AML-193 (cell line): ENCODE measurements at places on chromosomes 3 and 15.

GRCh38 chr3:119702530-119703527 is at the start of gene CFAP91:
Gene CFAP91 (plus strand): TSS chr3:119703022. CDS start chr3:119703099, 77 bp downstream.
- DNase-seq = no peak

- no peak for DNase-seq
Observed at GRCh38 chr3:126512916-126513650, 4.5 kb downstream of the UROC1 start.

- DNase-seq = peak; percentile 40
Observed at GRCh38 chr3:178385280-178385952, 150.8 kb upstream of the KCNMB2 start.

GRCh38 chr15:50146632-50147031 is 27.6 kb upstream of the ATP8B4 start:
- no peak for DNase-seq

- DNase-seq = no peak
Observed at GRCh38 chr3:184239708-184240107, 9.1 kb downstream of the ALG3 start.

- no peak for DNase-seq
Observed at GRCh38 chr15:87747087-87747486, 509.5 kb downstream of the NTRK3 start.

- peak; percentile 87 for DNase-seq
Observed at GRCh38 chr3:105369500-105370371, 3.0 kb downstream of the ALCAM start.

GRCh38 chr15:83270176-83270575 is 14.3 kb downstream of the BNC1 start:
- no peak for DNase-seq

- DNase-seq = no peak
Observed at GRCh38 chr15:59154243-59154642, 49.3 kb downstream of the CCNB2 start.

DNA sequence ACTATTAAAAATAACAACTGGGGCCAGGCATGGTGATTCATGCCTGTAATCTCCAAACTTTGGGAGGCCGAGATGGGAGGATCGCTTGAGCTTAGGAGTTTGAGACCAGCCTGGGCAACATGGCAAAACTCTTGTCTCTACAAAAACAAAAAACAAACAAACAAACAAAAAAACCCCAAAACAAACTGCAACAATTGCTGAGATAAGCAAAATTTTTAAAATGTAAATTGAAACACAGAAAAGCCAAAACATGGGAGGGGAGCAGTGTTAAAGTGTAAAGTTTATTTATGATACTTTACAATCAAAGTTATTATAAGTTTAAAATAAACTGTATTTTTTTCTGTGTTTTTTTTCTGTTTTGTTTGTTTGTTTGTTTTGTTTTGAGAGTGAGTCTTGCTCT is 207.7 kb downstream of the PCCB start:
- no peak for DNase-seq

DNA sequence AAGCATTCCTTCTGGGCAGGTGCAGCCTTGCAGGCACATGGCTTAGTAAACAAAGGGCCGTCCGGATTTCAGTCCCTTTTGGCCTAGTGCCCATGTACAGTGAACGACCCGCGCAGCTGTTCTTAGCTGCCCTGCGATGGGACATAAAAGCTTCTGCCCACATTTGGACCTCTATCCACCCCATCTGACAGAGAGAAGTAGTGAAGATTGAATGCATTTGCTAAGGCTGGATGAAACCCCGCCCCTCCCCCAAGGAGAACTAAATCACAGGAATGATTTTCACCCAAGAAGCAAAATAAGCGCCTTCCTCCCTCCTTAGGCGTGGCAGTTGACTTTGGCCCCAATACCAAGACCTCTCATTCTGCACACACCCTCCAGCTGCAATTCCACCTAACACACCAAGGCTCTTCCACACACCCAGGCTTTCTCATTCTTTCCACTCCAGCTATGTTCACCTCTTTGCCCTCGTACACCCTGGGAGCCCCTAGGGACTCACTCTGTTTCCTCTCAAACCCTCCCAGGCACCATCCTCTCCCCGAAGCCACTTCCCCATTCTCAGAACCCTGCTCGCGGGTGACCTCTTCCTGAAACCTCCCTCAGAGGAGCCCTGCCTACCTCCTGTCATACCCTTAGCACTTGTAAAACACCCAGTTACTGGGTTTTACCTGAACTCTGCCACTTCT is 14.1 kb upstream of the HRH1 start:
- DNase-seq = peak; percentile 95

- DNase-seq = no peak
Observed at GRCh38 chr3:38964646-38965045, 87.1 kb downstream of the SCN11A start.

DNA sequence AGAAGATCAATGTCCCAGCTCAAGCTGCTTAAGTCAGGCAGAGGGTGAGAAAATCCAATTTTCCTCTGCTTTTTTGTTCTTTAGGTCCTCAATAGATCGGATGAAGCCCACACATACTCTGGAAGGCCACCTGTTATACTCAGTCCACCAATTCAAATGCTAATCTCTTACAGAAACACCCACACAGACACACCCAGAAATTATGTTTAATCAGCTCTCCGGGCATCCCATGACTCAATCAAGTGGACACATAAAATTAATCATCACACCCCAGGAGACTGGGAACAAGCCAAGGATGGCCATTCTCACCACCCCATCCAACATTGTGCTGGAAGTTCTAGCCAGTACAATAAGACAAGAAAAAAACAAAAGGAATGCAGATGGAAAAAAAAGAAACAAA is 67.8 kb upstream of the SLC24A5 start:
- no peak for DNase-seq

- DNase-seq = no peak
Observed at GRCh38 chr3:13111173-13111872, 38.1 kb upstream of the IQSEC1 start.

- DNase-seq = no peak
Observed at GRCh38 chr3:183527428-183528379, 27.8 kb downstream of the KLHL6 start.

DNA sequence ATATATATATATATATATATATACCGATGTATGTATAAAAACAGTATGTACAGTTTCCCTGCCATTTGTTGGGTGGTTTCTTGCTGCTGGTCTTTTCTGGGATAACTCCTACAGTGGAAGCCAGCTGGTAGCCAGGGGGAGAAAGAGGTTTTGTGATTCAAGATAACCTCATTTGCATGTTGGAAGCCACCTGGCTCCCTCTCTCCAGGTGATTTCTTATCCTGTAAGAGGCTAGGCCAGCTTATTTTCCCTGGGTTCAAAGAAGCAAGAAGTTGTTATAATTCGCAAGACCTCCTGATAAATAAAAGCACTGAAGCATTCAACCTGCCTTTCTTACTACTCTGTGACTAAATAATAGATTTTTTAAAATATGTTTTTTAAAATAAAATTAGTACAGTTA is 443.3 kb downstream of the VGLL3 start:
- DNase-seq = no peak

DNA sequence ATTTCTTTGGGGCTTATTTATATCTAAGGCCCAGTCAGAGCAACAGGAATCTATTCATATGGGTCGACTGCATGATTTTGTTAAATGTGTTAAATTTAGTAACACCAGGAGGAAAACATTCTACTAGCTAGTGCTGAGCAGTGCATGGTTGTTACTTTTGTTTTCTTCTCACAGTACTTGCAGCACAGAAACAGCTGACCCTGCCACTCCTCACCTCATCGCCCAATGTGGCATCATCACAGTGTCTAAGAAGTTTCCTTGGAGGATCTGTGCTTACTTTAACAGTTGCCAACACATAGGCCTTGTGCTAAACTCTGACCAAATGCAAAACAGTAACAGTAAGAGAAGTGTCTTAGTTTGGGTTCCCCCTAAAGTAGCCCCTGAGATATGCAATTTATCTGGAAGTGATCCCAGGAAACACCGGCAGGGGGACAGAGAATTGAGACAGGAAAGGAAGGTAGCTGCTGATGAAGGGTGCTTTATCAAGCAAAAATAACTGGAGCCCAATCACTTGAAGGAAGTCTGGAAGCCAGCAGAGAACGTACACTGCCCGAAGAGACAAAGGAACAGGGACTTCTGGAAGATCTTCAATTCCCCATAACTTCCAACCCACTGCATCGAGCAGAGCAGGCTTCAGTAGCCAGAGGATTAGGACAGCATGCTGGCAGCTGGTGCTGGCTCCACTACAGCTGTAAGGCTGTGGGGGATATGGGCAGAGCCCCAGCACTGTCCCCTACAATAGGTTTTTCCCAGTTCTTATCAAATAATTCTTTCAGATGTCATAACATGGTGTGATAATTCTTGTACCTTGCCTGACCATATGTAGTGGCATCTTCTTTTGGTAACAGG is 36.0 kb upstream of the ULK4 start:
- DNase-seq = no peak

DNA sequence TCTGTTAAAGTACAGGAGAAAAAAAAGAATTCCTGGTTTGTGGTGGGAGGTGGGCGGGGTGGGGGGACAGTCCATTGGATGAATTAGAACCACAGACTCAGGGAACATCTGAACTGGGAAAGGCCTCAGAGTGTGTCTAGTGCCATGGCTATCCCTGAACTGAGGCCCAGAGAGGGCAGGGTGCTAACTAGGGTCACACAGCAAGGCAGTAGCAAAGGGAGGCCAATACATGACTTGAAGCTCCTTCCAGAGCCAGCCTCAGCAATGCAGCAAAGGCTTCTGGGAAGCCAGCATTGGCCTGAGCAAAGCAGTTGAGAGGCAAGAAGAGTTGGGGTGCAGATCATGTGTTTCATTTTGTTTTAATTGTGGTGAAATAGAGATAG is 85.4 kb downstream of the SMAD6 start:
- no peak for DNase-seq

- no peak for DNase-seq
Observed at GRCh38 chr3:186075489-186075888, 33.4 kb downstream of the ETV5 start.

- no peak for DNase-seq
Observed at GRCh38 chr3:44930911-44931310, 45.1 kb downstream of the ZDHHC3 start.

DNA sequence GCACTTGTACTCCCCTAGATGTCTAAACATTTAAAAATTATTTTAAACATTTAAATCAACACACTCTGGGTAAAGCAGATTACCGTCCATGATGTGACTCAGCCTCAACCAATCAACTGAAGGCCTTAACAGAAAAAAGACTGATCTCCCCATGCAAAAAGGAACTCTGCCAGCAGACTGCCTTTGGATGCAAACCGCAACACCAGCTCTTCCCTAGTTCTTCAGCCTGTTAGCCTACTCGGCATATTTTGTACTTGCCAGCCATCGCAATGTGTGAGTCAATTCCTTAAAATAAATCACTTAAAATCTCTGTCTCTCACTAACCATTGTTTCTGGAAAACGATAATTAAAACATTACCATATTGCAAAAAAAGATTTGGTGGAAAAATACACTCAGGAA is 375.9 kb downstream of the RSL24D1 start:
- no peak for DNase-seq

DNA sequence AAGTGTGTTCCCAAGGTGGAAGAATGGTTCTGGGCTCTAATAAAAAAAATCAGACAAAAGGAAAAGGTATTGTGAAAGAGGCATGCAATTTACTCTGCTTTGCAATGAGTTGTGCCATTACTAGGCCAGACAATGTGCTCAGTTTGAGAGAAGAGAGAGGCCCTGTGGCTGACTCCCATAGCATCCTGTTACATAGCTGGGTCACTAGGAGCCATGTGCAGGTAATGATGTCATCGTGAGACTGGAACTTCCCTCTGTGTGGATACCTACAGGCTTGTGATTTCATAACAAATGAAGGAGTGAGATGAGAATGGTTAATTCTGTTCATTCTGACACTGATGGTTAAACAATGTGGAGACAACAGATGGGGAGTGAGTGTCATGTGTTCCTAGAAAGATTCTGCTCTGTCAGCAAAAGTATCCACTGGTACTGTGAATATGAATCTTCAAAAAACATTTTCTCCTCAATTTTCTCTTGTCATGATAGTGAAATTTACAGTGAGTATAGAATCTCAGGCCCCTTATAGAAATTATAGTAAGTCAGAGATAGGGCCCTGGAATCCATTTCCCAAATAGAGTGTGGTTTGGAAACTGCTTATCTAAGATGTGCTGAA is 648.7 kb upstream of the DPPA4 start:
- DNase-seq = no peak

- no peak for DNase-seq
Observed at GRCh38 chr3:39106851-39107387, 508 bp downstream of the GORASP1 start.

GRCh38 chr15:62697636-62698035 is 344.9 kb upstream of the TPM1 start:
- DNase-seq = no peak

- no peak for DNase-seq
Observed at GRCh38 chr15:100169615-100170290, 172.0 kb downstream of the ADAMTS17 start.

- no peak for DNase-seq
Observed at GRCh38 chr3:59514865-59515482, 465.1 kb upstream of the CFAP20DC start.

- DNase-seq = no peak
Observed at GRCh38 chr3:106088304-106088703, 219.5 kb upstream of the CBLB start.

GRCh38 chr3:195760345-195761122 is 39.8 kb downstream of the MUC20 start:
- DNase-seq = no peak

- no peak for DNase-seq
Observed at GRCh38 chr15:69086427-69087204, 72.1 kb downstream of the NOX5 start.

- no peak for DNase-seq
Observed at GRCh38 chr15:46317029-46317428, 682.2 kb downstream of the SQOR start.

DNA sequence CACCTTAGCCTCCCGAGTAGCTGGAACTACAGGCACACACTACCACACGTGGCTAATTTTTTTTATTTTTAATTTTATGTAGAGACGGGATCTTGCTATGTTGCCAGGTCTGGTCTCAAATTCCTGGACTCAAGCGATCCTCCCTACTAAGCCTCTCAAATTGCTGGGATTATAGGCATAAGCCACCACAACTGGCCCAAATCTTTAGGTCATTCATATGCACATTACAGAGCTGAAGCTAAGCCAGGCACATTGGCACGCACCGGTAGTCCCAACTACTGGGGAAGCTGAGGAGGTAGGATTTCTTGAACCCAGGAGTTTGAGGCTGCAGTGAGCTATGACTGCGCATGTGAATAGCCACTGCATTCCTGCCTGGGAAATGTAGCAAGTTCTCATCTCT is 265.9 kb downstream of the ZMAT3 start:
- DNase-seq = no peak

- no peak for DNase-seq
Observed at GRCh38 chr3:156317462-156318074, 197.2 kb downstream of the KCNAB1 start.
